ENCODE measurements at places on chromosomes 6 and 20.

- DNase-seq = no peak
Observed at GRCh38 chr6:151290877-151291721, 51.3 kb downstream of the AKAP12 start.

DNA sequence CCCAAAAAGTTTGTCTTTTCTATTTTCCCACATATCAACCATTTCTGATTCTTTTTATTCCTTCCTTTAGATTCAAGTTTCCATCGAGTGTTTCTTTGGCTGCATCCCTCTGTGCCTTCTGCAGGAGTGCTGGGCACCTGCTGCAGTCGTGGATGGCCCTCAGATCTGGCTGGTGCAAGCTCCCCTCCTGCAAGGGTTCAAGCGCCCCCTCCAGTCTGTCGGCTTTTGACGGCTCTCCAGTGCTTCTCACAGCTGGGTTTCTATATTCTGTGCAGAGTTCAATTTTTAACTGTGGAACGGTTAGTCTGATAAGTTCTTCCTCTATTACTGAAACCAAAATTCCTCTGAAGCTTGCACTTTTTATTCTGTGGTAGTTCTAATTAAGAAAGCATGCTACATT is 132.1 kb downstream of the HUS1B start:
- no peak for DNase-seq

DNA sequence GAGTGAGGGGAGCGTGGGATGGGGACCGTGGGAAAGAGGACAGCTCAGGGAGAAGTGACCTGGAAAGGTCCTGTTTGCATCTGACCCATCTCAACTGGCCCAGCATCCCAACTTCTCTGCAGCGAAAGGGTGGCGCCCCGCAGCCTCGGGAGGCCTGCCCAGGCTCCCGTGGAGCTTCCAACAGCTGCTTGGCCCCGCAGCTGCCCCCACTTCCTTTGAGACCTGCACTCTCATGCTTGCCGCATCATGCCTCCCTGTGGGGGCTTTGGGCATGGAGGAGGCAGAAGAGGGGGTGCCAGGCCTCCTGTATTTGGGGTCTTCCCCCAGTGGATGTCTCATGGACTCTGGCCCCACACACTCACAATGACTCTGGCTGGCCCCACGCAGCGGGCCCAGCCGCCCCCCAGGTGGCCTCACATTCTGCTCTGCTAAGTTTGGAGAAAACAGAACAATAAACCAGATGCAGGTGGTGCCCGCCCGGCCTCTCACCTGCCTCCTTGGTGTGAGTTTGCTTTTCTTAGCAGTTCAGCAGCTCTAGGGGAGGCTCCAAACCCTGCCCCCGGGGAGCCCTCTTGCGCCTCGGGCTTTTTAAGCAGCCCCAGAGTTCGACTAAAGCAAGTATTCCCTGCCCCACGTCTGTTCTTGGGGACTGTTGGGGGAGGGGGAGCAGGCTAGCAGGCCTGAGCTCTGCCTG is 40.7 kb downstream of the CPXM1 start:
- no peak for DNase-seq

DNA sequence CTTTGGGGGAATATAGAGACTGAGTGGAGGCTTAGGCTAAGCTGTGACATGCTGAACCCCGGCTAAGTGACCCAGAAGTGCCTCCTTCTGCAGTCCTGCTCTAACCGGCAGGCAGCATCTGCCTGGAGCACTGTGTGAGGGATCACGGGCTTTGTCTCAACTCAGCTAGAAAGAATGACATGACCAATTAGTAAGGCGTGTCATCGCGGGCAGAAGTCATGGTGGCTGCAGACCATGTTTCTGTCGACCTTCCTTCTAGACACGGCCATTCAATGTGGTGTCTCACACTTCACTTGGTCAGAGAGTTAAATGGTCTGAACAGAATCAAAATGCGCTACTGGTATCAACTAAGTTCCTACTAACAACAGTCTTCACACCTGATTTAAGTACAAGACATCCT is 35.0 kb downstream of the HUS1B start:
- no peak for DNase-seq

DNA sequence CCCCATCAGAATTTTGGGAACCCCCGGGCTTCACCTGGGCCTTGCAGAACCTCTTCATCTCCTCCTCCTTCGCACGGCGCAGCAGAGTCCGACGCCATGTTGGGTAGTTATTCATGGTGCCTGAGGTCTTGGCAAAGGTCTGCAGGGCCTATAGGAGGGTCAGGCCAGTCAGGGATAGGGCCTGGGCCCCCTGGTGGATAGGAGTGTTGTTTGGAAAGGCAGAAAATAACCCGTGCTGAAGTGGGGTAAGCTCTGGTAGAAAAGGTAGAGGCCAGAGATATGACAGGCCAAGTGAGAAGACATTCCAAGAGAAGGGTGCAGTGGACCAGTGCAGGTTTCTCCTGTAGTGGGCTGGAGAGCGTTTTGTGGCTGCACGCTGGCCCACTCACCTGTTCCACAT is 4.9 kb downstream of the SMPD2 start:
- no peak for DNase-seq

DNA sequence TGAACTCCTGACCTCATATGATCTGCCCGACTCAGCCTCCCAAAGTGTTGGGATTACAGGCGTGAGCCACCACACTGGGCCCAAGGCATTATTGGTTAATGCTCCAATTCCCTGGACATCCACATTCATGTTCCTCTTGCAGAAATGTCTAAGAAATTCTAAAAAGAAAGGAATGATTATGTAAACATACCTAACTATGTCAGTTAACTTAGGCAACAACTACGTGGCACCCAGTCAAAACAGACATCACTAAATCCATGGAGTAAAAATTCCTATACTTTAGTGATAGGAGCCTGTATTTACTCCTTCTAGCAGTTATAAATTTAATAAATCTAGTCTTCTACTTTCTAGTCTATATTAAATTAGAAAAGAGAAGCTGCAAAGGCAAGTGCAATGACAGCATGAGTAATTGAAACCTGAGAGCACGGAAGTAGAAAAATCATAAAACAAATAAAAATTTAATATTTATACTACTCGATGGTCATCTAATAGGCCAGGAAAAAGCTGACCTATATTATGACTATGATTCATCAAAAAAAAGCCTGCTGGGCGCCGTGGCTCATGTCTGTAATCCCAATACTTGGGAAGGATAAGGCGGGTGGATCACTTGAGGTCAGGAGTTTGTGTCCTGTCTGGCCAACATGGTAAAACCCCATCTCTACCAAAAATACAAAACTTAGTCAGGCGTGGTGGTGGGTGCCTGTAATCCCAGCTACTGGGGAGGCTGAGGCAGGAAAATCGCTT is 4.2 kb downstream of the AHI1 start:
- no peak for DNase-seq

- DNase-seq = no peak
Observed at GRCh38 chr6:46097366-46097765, 32.4 kb upstream of the ENPP4 start.

DNA sequence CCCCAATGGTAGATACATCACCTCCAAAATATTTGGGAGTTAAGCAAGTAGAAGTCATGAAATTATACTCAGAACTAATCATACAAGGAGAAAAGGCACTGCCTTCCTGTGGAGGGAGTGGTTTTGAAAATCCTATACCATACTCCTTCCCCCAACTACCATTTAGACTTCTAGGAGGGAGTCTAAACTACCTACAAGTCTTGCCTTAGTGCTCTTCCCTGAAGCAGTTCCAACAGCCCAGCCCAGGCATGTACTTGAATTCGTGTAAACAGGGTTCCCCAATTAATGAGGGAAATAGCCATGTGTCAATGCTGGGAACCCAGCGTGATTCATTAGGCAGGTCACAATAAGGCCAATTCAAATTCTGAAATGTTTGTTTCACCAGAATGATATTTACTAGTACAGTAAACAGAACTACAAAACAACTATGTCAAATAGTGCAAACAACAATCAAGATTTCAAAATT is 39.1 kb upstream of the SGK1 start:
- no peak for DNase-seq

GRCh38 chr6:125197795-125198269 is 44.3 kb downstream of the TPD52L1 start:
- DNase-seq = no peak

DNA sequence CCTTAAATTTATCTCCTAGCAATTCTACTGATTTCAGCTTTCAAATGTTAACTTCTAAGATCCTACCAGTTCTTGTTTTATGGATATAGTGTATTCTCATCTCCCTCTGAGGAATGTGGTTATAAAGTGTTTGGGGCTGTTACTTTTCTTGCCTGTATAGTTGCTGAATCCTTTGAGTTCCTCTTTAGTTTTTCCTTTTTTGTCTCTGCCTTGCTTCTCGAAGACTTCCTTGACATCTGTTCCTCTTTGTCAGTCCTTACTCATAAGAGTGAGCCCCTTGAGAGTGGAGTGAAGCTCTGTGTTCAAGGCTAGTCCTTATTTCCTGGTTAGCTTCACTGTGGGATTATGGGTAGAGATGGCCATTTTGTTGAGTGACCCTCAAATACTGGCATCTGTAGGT is 84.6 kb downstream of the ELOVL4 start:
- DNase-seq = no peak

GRCh38 chr20:41408156-41408794 is 41.7 kb upstream of the EMILIN3 start:
- DNase-seq = no peak

DNA sequence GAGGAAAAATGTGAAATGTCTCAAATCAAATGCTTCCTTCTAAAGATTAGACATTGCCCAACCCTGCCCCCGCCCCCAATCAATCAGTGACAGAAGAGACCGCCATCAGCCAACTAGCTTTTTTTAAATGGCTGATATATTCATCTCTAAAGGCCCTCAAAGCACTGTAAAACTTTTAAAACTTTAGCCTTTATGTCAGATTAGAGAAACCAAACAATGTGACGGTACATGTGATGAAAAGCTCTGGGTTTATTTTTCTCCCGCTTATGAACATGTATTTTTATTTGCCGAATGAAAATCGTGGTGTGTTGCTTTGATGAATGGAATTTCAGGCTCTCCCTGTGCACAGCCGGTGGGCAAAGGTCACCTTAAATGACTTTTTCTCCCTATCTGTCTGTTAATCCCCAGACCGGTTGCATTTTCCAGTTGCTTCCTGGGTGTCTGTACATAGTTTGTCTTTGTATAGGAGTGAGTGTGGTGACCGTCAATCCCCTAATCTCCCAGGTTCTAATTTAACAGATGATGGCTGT is 38.5 kb downstream of the TBC1D7 start:
- DNase-seq = no peak

DNA sequence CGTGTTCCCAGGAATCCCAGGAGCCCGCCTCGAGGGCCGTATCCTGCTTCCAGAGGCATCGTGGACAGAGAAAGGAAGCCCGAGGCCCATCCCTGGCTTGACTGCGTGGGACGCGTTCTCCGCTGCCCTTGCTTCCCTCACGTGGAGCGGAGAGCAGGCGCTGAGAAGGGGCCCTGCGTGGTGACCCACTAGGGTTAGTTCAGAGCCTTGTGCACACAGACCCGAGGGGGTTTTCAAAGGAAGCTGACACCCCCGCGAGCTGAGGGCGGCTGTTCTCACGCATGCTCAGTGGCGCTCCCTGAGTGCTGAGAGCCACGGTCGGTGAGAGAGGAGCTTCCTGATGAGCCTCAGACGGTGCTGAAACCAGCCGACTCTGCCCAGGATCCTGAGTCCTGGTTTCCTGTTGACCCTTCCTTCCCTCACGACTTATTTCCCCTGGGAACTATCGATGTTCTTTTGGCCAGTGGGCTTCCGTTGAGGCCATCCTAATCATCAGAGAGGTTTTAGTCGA is 28.9 kb upstream of the CCR6 start:
- DNase-seq = no peak

DNA sequence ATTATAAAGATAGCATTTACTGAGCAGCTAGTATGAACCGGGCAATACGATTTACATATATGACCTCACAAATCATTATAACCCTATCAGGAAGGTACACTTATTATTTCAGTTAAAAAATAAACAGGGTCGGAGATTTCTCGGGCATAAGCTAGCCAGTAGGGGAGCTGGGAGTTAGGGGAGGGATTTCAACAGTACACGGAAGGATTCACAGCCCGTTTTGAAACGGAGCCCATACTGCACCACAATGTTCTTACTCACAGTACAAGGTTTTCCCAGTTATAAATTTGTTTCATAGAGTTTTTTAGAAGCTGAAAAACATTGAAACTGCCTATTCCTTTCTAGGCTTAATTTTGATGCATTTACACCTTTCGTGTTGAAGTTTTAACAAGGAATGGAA is 607.1 kb downstream of the HDGFL1 start:
- no peak for DNase-seq

GRCh38 chr20:62360854-62361798 is 6.0 kb downstream of the LAMA5 start:
- DNase-seq = peak; percentile 98

- DNase-seq = no peak
Observed at GRCh38 chr20:10303852-10304251, 85.2 kb downstream of the SNAP25 start.

DNA sequence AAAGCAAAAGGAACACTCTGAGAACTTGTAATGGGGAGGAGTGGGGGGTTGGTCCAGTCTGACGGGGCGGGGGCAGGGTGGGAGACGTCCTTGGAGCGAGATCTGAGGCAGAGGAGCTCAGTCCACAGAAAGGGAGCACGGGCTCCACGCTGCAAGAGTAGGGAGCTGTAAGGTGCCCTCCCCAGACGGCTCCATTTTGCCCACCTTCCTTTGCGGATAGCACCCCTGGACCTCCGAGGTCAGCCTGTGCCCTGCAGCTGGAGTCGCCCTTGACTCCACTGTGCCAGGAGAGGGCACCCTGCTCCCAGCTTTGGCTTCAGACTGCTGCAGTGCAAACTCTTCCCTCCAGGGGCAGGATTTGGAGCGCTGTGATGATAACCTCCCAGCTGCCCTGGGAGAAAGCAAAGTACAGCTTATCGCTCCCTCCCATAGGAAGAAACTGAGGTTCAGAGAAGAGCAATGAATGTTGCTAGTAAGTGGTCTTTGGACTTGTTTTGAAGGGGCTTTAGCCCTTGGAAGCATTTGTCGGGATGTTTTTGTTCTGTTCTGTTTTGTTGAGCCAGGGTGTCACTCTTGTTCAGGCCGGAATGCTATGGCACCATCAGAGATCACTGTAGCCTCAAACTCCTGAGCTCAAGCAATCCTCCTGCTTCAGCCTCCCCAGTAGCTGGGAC is 9.5 kb upstream of the AHCY start:
- DNase-seq = peak; percentile 97

DNA sequence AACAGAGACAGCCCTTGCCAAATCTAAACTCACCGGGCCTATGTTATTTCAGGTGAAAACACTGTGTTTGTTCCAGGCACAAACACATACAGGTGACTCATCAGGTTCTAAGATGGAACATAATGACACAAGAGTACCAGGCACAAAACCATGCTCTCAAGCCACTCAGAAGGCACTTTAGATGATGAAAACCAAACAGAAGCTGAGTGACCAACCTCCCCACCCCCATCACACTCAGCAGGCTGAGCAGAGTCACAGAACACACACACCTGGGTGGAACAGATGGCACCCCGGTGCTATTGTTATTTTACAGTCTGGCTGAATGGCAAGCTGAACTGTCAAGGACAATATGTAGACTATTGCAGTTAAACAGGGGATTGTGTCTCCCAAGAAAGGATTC is 20.6 kb upstream of the NKX2-2 start:
- DNase-seq = no peak

GRCh38 chr6:37169496-37170272 is at the start of gene PIM1:
TSS of gene PIM1 (plus strand) at chr6:37170152. CDS start at chr6:37170576, 424 bp downstream.
- DNase-seq = peak; percentile 99
